Endothelial cell of umbilical vein (primary cell): ENCODE measurements at places on chromosomes 4 and X. TPM values are rescaled to one million over a fixed set of nuclear protein-coding genes. Genes with fewer than 3 reads are reported as not detected.

SMR3B gene
- total RNA-seq, result not detected in 2 replicates

GRCh38 chr4:67608027-67608426 lies 49.5 kb downstream of the STAP1 start:
- DNase-seq, result no peak

- no peak for DNase-seq
These were observed 18.4 kb upstream of the SMIM10L2A start for GRCh38 chrX:135403374-135403773.

CHRDL1 gene
- total RNA-seq, result not detected in 2 replicates

- DNase-seq, result no peak
These were observed 102.6 kb upstream of the PDE5A start for GRCh38 chr4:119731146-119731742.

DNA sequence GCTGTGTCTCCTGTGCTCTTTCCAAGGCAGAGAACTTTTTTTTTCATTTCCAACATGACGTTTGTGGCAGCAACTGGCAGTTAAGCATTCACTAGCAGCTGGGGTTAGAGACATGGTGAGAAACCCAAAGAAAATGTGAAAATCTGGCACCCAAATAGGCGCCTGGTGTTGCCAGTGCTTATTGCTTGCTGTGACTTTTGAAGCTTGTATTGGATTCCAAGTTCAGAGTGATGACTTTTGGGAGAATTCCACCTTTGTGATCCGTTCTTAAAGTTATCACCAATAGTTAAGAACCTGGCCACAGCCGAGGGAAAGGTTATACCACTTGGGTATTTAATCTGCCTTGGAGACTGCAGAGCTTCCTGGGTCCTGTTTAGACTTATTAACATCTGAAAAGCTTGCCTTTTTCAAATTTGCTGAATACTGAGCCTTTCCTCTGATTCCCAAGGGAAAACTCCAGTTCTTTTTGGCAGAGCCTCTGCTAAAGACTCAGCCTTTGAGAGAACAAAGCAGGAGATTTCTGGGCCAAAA lies 101.0 kb downstream of the OPHN1 start:
- no peak for DNase-seq

PTPN13 gene
- 2.2 and 2.9 TPM in 2 replicates for total RNA-seq

GRCh38 chr4:109229028-109229427 lies 73.4 kb downstream of the COL25A1 start:
- DNase-seq, result no peak

DNA sequence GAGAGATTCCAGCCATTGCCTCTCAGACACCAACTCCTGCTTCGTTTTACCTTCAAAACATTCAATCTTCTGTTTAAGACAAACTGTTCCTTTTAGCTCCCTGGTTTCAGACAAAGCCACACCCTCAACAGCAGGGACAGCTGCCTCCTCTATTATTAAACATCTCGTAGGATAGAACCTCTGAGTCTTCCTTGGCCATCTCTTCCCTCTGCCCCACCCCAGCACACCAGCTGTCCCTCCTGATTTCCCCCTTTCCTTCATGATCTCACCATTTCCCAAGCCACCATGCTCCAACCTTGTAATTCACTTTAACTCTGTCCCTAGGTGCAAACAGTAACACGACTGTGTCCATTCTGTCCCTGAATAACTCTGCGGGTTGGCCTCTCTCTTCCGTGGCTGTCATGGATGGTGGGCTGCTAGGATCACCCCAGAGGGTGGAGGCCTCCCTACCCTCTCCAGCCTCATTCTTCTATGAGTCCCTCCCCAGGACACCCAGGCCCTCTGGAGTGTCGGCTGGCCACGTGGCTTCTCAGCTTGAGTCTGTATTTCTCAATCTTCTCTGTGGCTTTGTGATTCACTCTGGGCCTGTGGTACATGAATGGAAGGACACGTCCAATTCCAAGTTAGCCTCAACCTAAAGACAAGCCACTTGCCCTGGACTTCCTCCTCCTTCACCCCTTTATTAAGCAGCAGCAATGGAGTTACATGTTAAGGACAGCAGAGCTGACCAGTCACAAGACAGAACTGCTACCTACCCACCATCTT lies 349.9 kb downstream of the FBXW7 start:
- DNase-seq, result no peak

DNA sequence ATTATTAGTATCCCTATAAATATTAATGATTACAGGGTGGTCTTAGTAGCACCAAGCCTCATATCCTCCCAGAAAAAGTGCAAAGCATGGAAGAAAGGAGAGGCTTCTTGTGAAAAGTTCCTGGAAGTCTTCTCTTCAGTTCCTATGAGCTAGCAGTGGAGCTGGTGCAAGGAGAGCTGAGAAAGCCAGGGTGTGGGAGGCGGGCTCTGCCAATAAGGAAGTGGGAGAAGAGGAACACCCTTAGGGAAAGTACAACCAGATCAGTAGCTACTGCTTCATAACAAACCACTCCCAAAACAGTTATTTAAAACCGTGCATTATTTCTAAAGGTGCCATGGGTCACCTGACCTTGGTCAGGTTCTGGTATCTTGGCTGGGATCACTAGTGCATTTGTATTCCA lies 72.4 kb downstream of the MAP9 start:
- no peak for DNase-seq

DNA sequence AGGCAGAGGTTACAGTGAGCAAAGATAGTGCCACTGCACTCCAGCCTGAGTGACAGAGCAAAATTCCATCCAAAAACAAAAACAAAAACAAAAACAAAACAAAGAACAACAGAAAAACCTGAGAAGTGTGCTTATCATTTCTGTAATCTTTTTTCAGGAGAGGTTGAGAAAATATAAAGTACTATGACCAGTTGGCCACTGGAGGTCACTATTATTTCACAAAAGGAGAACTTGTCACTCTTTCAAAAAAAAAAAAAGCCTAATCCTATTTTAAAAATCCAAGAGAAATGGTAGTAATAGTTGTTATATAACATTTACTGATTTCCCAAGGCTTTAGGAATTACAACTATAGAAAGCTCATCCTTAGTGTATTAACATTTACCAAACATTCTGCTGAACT lies 24.9 kb upstream of the RNF150 start:
- peak; percentile 37 for DNase-seq

- peak; percentile 35 for DNase-seq
These were observed 108.7 kb upstream of the PLS3 start for GRCh38 chrX:115452251-115452650.

- DNase-seq, result peak; percentile 38
These were observed 5.2 kb downstream of the MAP9 start for GRCh38 chr4:155371432-155372043.

SASH3 gene
- not detected in 2 replicates for total RNA-seq

- no peak for DNase-seq
These were observed 22.4 kb downstream of the RS1 start for GRCh38 chrX:18649498-18649951.

- DNase-seq, result peak; percentile 53
These were observed 53.2 kb downstream of the MOSPD2 start for GRCh38 chrX:14926471-14926870.

- no peak for DNase-seq
These were observed 116.0 kb upstream of the PUDP start for GRCh38 chrX:7263961-7264360.

DNA sequence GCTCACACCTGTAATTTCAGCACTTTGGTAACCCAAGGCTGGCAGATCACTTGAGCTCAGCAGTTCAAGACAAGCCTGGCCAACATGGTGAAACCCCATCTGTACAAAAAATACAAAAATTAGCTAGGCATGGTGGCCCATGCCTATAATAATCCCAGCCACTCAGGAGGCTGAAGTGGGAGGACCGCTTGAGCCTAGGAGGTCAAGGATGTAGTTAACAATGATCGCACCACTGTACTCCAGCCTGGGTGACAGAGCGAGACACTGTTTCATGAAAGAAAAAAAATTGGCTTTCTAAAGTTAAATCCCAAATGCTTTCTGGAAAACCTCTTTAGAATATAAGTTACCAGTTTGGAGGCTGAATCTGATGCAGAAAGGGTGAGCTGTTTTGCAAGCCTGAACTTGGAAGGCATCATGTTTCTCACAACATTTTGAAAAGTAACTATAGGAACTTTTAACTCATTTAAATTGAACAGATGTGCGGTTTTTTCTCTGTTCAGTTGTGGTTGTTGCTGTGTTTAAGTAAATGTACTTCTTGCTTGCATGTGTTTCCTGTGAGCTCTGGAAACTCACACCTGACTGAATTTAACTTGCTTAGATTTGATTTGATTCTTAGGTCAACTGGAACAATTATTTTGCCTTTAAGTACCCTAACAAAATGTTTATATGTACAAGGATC lies 39.8 kb upstream of the TMEM131L start:
- no peak for DNase-seq

STK32B gene
- total RNA-seq, result 7.8 and 12.4 TPM in 2 replicates

DNA sequence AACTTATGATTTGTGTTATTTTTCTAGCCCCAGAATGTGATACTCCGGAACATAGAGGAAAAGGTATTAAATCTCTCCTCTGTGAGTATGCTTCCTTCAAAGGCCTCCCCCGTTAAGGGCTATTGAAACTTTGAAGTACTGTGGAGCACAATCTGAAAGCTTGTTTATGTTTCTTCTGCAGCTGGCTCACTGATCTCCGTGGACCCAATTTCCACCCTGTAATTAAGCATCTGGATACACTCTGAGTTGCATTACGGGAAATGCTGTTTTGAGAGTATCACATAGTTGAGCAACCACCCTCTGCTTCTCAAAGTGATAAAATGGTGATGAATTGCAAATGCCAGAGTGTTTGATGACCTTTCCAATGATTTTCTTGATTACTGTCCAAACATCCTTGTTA lies 296.8 kb upstream of the PABPC5 start:
- no peak for DNase-seq

GRCh38 chrX:150577174-150577573 lies 8.8 kb downstream of the MTM1 start:
- DNase-seq, result no peak

DGAT2L6 gene
- total RNA-seq, result not detected in 2 replicates

- peak; percentile 49 for DNase-seq
These were observed 21.5 kb downstream of the JADE1 start for GRCh38 chr4:128830906-128831503.

- no peak for DNase-seq
These were observed 106.8 kb downstream of the HDAC8 start for GRCh38 chrX:72465889-72466288.

DNA sequence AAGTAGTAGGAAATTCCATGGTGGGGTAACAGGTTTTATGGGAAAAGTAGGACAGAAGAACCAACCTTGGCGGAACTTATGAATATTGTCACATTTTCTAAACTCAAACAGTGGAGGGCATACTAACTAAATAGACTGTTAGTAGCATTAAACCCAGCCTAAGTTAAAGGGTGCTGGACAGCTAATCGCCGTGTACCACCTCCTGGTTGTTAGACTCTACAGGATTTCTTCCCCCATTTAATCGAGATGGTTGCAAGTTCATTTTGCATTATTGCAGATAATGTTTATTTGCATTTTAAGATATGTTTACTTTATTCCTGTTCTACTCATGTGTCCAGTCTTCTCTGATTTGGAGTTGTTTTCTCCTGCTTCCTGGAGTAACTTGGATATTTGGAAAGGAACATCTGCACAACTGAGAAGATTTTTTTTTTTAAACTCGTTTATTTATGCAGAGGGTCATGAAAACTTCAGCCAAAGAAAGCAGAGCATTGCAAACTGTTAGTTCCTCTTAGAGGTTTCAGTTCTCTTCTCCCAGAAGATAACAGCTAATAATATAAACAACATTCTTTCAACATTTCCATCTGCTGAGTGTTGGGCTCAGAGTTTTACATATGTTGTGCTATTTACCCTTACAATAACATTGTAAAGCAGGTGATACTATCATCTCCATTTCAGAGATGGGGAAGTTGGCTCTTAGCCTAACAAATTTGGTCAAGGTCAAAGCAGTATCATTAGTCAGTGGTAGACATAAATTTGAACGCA lies 51.5 kb upstream of the TBC1D9 start:
- DNase-seq, result no peak

MAML3 gene
- total RNA-seq, result 20.1 and 20.3 TPM in 2 replicates

SPATA4 gene
- total RNA-seq, result not detected in 2 replicates

GRCh38 chrX:111284631-111285293 lies 14.5 kb upstream of the CAPN6 start:
- no peak for DNase-seq

- peak; percentile 32 for DNase-seq
These were observed 514.7 kb downstream of the CENPC start for GRCh38 chr4:67030636-67031035.

GRCh38 chr4:6641164-6641970 lies 882 bp downstream of the MRFAP1 start:
- peak; percentile 49 for DNase-seq

HMX1 gene
- not detected in 2 replicates for total RNA-seq

DNA sequence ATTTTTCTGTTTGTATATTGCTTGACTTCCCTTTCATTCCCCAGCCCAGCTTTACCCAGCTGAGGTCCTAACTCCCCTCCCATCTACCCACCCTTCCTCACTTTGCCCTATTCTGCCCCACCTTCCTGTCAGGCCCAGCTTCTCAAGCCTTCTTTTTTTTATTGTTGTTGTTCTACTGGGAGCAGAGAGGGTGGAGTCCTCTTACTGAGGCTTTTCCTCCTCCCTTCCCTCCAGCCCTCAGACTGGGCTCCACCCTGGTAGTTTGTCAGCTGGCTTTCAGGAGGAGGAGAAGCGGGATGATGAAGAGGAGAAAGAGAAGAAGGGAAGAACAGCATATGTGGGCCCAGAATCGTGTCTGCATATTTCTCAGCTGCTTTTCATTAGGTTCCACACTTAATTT lies 3.2 kb upstream of the KLF8 start:
- no peak for DNase-seq

PRDM5 gene
- 5.7 and 8.1 TPM in 2 replicates for total RNA-seq

ESX1 gene
- total RNA-seq, result not detected in 2 replicates

DNA sequence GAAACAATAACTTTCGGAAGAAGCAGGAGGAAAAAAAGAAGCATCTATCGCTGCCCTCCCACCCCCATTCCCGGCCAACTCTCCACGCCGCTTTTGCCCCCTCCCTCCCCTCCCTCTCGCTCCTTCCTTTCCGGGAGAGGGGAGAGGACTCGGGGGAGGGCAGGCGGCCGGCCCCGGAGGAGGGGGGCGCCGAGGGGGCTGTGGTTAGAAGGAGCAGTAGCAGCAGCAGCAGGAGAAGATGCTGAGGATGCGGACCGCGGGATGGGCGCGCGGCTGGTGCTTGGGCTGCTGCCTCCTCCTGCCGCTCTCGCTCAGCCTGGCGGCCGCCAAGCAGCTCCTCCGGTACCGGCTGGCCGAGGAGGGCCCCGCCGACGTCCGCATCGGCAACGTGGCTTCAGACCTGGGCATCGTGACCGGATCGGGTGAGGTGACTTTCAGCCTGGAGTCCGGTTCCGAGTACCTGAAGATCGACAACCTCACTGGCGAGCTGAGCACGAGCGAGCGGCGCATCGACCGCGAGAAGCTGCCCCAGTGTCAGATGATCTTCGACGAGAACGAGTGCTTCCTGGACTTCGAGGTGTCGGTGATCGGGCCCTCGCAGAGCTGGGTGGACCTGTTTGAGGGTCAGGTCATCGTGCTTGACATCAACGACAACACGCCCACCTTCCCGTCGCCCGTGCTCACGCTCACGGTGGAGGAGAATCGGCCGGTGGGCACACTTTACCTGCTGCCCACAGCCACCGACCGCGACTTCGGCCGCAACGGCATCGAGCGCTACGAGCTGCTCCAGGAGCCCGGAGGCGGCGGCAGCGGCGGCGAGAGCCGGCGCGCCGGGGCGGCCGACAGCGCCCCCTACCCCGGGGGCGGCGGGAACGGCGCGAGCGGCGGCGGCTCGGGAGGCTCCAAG lies 1.3 kb downstream of the PCDH7 start:
- DNase-seq, result peak; percentile 72
